Jurkat, Clone E6-1 (cell line): ENCODE measurements at places on chromosomes 16 and 17.

DNA sequence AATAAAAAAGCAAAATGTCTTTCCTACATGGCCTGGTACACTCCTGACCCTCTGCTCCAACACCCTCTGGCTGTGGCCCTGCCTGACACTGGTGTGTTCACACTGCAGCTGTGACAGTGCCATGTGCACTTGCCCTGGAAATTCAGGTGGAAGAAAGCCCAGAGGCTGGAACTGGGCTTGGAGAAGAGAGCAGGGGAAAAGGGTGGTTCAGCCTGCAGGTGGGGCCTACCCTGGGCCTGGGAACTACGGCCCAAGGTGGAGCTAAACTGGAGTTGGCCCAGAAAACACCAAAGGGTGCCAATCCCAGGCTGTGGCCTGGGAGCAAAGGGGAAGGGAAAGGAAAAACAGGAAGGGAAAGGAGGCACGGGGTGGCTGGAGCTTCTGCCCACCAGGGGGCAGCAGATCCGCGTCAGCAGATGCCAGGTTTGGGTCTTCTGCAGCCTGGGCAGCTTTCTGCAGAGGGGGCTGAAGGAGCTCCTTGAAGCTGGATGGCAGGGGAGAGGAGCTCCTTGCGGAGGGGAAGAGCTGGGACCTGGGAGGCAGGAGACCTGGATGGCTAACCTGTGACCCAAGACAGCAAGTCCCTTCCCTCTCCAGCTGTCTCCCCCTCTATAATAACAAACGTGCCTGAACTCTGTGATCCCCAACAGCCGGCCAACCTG, 15.4 kb upstream of the CTCF start:
- DNase-seq = peak; percentile 76

DNA sequence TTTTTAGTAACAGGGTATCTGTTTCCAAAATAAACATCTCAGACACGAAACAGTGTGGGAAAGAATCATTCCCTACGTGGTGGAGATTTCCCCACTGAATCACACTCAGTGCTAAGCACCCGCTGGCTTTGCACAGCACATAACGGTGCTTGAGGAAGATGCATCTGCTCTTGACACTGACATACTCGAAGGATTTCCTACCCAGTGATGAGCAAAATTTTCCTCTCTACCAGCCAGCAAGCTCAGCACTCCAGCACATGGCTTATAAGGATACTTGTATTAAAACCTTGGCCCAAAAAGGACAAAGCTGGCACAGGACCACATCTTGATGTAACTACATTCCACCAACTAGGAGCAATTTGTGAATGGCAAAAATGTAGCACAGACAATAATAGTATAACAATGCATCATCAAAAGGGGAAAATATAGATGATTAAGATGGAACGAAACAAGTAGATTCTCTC, 59.0 kb downstream of the ANKFY1 start:
- no peak for DNase-seq

DNA sequence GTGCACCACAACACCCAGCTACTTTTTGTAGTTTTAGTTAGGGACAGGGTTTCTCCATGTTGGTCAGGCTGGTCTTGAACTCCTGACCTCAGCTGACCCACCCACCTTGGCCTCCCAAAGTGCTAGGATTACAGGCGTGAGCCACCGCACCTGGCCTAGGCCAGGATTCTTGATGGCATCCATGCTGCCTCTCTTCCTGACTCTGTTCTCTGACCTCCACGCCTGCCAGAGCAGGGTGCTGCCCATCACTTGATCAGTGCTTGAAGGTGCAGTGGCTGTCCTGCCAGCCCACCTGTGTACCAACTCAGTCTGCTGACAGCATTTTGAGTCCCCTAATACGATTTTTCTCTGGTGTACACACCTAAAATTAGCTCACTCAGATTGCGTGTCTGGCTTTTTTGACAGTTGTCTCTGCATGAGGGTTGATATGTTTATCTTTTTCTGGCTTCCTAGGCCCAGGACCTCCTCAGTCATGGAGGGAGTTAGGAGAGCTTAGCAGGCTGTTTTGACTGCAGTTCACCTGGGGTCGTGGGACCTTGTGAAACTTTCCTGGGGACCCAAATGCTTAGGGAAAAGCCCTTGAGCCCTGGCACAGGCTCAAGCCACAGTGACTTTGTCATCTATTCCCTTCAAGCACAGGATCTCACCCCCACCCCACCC, 5.9 kb downstream of the HAS3 start:
- no peak for DNase-seq

GRCh38 chr17:59643159-59644140, 23.8 kb downstream of the CLTC start:
- DNase-seq = peak; percentile 79
